ENCODE measurements at places on chromosomes 11 and 22. TPM values are rescaled to one million over a fixed set of nuclear protein-coding genes. Genes with fewer than 3 reads are reported as not detected.
A peak's percentile ranks its signal among the peaks of the same experiment; 100 is the strongest.

GRCh38 chr11:115455613-115456012 is 48.6 kb downstream of the CADM1 start:
- no peak for DNase-seq

The MMP1 gene
- total RNA-seq, result not detected

DNA sequence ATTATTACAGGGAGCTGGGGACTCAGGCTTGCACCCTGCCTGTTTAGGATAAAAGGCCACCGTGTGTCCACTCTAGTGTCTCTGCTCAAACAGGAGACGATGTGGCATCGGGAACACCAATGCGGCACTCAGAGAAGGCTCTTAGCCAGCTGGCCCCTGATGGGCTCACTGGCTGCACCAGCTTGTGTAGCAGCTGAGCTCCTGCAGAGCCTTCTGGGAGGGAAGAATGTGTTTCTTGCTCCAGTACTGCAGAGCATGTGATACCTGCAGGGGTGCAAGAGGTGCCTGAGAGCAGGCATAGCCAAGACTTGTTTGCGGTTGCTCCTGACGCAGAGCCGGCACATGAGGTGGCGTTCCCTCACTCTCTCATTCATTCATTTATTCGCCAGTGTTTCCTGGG is 44.4 kb upstream of the KCNQ1OT1 start:
- DNase-seq, result no peak

The PRR33 gene
- not detected for total RNA-seq

DNA sequence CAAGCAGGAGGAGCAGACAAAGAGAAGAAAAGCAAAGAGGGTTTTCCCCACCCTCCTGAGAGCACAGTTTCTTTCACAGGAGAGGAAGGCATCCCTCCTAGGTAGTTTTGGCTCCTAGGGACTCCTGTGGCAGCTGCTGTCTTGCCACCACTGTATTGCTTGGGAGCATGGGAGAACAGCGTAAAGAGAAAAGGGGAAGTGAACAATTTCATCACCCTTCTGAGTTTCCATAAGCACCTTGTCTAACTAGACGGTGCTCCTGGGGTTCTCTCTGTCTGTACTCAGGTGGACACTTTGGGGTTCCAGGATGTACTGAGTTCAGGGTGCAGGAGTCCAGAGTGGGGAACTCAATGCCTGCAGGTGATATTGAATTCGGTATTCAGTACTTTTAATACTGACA is 1430.5 kb downstream of the TBC1D22A start:
- DNase-seq, result no peak

The MGAT3 gene
- total RNA-seq, result 0.87 TPM

The SMTNL1 gene
- 45.2 TPM for total RNA-seq

The GUCY1A2 gene
- total RNA-seq, result 0.10 TPM

- DNase-seq, result peak; percentile 3
These were observed 32.2 kb downstream of the GNB1L start for GRCh38 chr22:19822301-19823117.

DNA sequence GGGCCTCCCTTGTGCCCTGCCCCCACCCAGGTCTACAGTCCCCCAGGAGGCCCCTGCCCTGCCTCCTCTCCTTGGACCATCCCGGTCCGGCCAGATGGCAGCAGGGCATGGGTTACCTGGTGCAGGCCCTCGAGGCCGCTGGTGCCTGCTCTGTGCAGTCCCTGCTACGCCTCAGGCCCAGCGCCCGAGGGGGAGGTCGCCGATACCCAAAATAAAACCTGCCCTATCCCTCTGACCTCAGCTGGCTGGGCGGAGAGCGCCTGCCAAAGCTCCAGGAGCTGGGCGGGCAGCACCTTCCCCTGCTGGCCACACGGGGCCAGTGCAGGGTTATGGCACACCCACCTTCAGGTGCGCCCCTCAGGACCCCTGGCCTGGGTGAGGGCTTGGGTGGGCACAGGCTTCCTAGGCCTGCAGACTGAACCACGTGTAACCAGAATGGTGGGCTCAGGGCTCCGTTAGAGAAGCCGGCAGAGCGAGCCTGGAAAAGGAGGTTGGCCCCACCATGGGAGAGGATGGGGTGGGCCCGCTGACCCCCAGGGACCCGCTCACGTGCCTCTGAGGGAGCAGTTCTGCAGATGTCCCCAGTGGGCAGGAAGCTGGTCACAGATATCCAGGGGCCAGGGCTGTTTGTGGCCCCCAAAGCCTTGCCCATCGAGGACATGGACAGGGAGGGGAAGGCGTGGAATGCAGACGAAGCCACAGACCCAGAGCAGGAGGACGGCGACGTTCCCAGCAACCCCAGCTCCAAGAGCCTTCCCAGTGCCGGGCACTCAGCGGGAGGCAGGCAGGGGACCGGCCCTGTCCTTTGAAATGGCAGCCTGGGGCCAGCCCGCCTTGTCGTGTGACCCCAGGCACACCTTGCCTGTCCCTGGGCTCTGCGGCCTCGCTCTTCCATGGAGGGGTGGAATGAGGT is 1.7 kb upstream of the TNNT3 start:
- no peak for DNase-seq

GRCh38 chr11:117970400-117971024 is 15.7 kb upstream of the IL10RA start:
- no peak for DNase-seq

DNA sequence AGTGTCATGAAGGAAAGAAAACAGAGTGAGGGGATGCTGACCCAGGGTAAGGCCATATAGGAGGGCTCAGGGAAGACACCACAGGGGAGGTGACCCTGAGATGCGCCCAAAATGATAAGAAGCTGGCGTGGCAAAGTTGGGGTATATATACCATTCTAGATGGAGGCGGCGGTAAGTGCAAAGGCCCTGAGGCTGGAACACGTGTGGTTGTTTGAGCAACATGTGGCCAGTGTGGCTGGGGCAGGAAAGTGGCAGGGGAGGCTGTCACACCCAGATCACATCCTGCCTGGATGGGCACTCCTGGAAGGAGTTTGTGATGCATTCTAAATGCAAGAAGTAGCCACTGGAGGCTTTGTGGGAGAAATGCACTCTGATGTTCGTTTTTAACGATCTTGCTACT is 70.2 kb downstream of the CYTH4 start:
- no peak for DNase-seq

- DNase-seq, result no peak
These were observed 102.4 kb downstream of the PRMT3 start for GRCh38 chr11:20489948-20490347.

- DNase-seq, result no peak
These were observed 1.5 kb downstream of the PTPRJ start for GRCh38 chr11:47981667-47982404.

The TOM1 gene
- total RNA-seq, result 32.0 TPM

The KRTAP5-11 gene
- not detected for total RNA-seq

GRCh38 chr11:134052988-134053945 is 15.6 kb upstream of the JAM3 start:
- DNase-seq, result peak; percentile 38

The HOATZ gene
- total RNA-seq, result not detected

Data from endothelial cell (in vitro differentiated cells).